ENCODE measurements at places on chromosomes 1 and 21.

DNA sequence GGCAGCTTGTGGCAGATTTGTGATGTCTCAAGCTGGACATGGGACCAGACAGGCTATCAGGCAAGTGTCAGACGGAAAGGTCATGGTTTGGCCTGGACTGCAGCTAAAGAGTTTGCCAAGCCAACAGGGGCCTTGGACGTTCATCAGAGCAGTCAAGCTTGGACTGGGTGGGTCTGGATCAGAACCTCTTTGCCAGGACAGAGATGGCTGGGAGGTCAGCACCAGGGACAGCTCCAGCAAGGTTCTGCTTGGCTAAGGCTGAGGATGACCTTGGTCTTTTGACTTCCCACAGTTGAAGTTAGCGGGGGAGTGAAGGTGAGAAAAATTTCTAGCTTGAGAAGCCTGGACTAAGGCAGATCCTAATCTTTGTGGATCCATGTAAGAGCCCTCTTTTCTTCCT, 68.1 kb downstream of the GRIK3 start:
- DNase-seq = no peak

GRCh38 chr21:35864039-35864438, 196.3 kb downstream of the SETD4 start:
- DNase-seq = no peak

- no peak for DNase-seq
These were observed 48.6 kb downstream of the ITSN1 start for GRCh38 chr21:33690874-33691273.

- peak; percentile 72 for DNase-seq
These were observed 42.7 kb upstream of the RGS2 start for GRCh38 chr1:192766009-192766625.

DNA sequence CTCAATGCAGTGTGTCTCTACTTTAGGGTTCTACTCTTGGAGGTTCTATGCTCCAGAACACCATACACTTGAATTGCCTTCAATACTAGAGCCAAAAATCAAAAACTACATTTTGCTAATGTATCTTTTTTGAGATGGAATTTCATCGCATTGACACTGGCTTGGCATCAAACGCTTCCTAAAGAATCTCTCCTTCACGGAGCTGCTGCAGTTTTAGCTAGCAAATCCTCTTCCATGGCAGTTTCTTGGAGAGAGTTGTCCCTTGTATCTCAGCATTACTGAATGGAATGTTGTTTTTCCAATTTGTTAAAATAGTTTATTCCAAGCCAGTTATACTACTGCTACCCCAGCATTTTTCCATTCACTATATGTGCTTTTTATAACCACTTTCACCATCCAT, 17.7 kb downstream of the SDCCAG8 start:
- DNase-seq = no peak

- no peak for DNase-seq
These were observed 53.8 kb downstream of the UTP25 start for GRCh38 chr1:209881619-209882018.

DNA sequence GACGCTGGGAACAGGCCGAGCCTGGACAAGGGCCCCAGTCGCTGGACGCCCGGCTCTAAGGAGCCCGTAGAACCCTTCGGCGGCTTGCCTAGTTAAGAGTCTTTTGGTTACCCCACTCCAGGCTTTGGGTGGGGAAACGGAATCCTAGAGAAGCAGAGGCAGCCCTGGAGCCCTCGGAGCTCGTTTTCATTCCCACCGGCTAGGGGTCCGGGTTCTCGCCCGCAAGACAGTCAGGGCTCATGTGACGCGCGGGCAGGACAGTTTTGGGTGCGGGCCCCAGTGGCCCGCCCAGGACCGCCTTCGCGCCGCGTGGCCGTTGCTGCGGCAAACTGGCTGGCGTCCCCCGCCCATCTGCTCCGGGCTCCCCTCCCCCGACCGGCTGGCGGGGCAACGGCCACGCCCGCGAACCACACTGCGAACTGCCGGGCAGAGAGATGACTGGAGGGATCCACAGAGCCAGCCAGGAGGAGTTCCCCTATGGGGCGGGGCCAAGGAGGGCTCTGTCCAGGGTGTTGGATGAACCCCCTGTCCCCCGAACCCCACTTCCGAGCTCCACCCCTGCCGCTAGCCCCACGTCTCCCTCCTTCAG, 829 bp upstream of the HES2 start:
- DNase-seq = no peak

DNA sequence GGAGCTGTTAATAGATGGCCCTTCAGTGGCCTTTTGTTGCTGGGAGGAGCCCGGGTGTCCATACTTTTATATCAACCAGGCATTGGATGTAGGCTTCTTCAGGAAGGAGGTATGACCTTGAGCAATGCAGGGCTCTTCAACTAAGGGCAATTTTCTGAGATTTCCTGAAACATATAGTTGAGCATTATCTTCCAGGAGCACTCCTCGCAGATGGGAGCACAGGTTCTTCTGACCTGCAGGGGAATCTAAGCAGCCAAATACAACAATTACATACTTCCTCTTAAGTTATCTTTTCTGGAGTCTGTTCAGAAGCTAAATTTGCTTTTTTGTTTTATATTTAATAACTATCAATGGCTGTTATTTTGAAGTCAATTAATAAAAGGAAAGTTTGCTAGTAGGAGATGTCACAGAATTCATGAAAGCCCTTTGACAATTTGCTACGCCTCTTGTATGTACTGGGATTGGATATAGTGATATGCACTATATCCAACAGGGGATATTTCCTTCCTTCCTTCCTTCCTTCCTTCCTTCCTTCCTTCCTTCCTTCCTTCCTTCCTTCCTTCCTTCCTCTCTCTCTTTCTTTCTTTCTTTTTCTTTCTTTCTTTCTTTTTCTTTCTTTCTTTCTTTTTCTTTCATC, 422.6 kb upstream of the NEGR1 start:
- no peak for DNase-seq

GRCh38 chr21:43767984-43768867, 7.9 kb downstream of the CSTB start:
- DNase-seq = peak; percentile 76

All from fibroblast of skin of right biceps (primary cell).